ENCODE measurements at places on chromosomes 1 and 21.

- DNase-seq, result no peak
Observed at GRCh38 chr1:221549815-221550214, 192.1 kb downstream of the DUSP10 start.

DNA sequence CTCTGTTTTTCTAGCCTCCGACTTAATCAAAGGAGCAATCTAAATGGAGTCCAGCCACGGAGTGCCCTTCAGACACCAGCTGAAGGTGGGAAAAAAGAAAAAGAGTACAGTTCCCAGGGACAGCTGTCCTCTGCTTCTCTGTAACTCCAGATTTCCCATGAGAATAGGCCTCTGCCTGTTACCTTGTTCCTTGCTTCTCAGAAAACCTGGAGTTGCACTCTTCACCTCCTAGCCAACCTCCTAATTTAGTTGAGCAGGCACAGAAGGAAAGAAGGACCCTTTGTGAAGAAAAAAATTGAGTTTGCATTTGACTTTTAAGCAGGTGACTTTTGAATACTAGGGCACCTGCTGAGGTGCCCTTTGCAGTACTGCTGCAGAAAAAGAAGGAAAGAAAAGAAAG, 8.3 kb downstream of the BARHL2 start:
- DNase-seq, result no peak

DNA sequence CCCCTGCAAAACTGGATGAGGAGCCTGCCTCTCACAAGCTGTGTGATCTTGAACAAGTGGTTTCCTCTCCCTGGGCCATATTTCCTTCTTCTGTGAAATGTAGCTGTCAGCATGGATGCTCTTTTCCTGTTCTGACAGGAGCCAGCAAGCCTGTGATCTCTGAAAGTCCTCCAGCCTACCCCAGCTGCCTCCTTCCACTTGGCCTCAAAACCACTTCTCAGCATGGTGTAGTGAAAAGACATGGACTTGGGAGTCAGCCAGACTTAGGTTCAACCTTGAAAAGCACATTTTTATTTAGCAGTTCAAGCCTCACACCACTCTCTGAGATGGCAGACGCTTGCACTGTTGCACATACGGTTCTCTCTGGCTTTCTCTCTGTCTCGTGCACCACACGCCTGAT, 292.9 kb upstream of the DUSP10 start:
- no peak for DNase-seq

DNA sequence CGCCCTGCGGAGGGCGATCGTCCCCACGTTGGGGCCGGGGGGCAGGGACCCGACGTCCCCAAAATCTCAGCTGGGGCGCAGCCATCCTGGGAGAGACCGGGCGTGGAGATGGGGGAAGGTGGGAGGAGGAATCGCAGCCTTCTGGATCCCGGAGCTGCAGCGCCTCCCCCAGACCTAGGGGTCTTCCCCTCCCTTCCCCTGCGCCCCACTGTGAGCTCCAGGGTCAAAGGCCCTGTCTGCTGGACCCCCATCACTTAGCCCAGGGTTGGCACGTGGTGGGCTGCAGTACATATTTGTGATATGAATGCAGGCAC, 90.2 kb upstream of the VAMP3 start:
- DNase-seq, result no peak

- DNase-seq, result no peak
Observed at GRCh38 chr1:209109001-209109785, 474.3 kb upstream of the CAMK1G start.

- no peak for DNase-seq
Observed at GRCh38 chr1:178241057-178241456, 147.2 kb downstream of the RASAL2 start.
